ENCODE measurements at places on chromosomes 1 and 21. TPM values are rescaled to one million over a fixed set of nuclear protein-coding genes. Genes with fewer than 3 reads are reported as not detected.

DNA sequence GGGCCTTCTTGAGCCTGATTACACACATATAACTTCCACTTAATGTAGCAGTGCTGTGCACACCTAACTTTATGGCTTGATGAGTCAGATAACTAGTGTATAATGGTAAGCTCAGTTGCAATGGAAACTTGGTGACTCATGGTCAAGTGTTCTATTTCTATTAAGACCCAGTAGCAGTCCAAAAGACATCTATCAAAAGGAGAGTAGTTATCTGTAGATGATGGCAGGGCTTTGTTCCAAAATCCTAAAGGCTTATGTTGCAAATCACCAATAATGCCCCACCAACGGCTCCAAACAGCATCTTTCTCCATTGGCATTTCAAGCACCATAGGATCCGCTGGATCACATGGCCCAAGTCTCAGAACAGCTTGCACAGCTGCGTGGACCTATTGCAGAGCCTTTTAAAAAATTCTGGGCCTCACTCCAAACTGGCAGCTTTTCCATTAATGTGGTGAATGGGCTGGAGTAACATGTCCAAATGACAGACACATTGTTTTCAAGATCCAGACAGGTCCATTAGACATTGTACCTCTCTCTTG, 566.8 kb upstream of the USP24 start:
- DNase-seq = no peak
- H3K4me3 ChIP-seq = no peak overlapping the region
- no peaks in the 10 kb centered on the region for H3K4me1 ChIP-seq
- no peaks in the 10 kb centered on the region for H3K36me3 ChIP-seq

GRCh38 chr1:107514841-107515240, 374.0 kb downstream of the NTNG1 start:
- H3K27me3 ChIP-seq = no peaks in the 10 kb centered on the region
- H3K36me3 ChIP-seq = no peaks in the 10 kb centered on the region
- no peak for DNase-seq
- no peaks in the 10 kb centered on the region for H3K4me1 ChIP-seq
- H3K4me3 ChIP-seq = no peak overlapping the region

GRCh38 chr1:172952516-172952915, 98.2 kb downstream of the TNFSF18 start:
- H3K36me3 ChIP-seq = no peaks in the 10 kb centered on the region
- no peak overlapping the region for H3K27ac ChIP-seq
- H3K4me1 ChIP-seq = peaks cover 27% of the 10 kb centered on the region
- DNase-seq = no peak
- no peak overlapping the region for H3K4me3 ChIP-seq
- no peaks in the 10 kb centered on the region for H3K27me3 ChIP-seq

GRCh38 chr1:53754484-53755312, 15.7 kb upstream of the GLIS1 start:
- H3K27ac ChIP-seq = no peak overlapping the region
- no peaks in the 10 kb centered on the region for H3K27me3 ChIP-seq
- H3K36me3 ChIP-seq = no peaks in the 10 kb centered on the region

DNA sequence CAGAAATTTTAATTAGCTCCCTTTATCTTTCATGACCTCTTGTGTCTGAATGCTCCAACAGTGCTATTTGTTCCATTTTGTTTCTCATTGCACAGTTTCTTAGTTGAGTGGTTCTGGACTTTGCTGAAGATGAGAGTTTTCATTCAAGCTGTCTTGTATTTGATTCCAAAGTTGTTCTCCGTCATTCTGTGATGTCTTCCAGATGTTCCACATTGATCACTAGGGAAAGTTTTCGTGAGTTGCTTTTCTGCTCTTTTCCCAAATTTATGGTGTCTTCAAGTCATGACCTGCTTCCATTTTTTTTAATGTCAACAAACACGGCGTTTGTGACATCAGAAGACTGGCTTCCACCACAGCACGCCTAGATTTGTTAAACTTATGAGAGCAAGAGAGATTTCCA, 575.5 kb downstream of the MRPL39 start:
- no peaks in the 10 kb centered on the region for H3K4me1 ChIP-seq
- no peak overlapping the region for H3K27ac ChIP-seq
- H3K36me3 ChIP-seq = no peaks in the 10 kb centered on the region

DNA sequence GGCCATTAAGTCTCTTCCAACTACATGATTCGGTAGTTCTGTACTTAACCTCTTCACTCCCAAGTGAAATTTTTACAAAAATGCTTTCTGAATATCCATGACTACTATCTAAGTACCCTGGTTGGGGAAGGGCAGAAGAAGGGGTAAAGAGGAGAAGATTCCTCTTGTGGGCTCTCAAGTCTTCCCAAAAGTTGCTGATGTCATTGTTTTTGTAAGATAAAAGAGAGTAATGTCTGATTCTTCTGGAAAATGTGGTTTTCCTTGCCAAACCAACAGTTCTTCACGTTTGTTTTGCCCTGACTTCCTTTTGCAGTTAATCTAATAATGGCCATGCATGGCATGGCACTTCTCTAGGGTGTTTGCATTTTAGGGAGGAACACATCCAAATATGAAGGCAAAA, 34.7 kb upstream of the AK4 start:
- H3K4me1 ChIP-seq = no peaks in the 10 kb centered on the region
- H3K27ac ChIP-seq = no peak overlapping the region
- H3K4me3 ChIP-seq = no peak overlapping the region
- H3K36me3 ChIP-seq = no peaks in the 10 kb centered on the region
- no peak for DNase-seq

- peak overlapping the region; percentile 84 for H3K4me3 ChIP-seq
- peak overlapping the region; percentile 96 for H3K27ac ChIP-seq
- no peaks in the 10 kb centered on the region for H3K27me3 ChIP-seq
Measured at GRCh38 chr1:151327903-151328674, 873 bp upstream of the PI4KB start.

- peaks cover 6% of the 10 kb centered on the region for H3K36me3 ChIP-seq
- H3K4me3 ChIP-seq = no peak overlapping the region
Measured at GRCh38 chr1:2645776-2646175, 13.0 kb upstream of the MMEL1 start.

DNA sequence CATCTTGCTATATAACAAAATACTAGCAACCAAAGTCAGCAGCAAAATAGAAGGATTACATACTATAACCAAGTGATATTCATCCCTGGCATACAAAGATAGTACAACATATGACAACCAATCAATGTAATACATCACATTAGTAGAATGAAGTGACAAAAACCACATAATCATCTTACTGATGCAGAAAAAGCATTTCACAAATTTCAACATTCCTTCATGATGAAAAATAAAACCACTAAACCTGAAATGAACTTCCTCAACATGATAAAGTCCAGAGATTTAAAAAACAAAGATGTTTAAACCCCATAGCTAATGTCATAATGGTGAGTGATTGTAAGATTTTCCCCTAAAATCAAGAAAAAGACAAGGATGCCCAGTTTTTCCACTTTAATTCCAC, 18.6 kb downstream of the RO60 start:
- no peak for DNase-seq
- H3K36me3 ChIP-seq = peaks cover 44% of the 10 kb centered on the region
- no peak overlapping the region for H3K27ac ChIP-seq
- H3K4me3 ChIP-seq = no peak overlapping the region
- peaks cover 5% of the 10 kb centered on the region for H3K4me1 ChIP-seq
- H3K27me3 ChIP-seq = no peaks in the 10 kb centered on the region

GRCh38 chr21:45629046-45629981, 14.2 kb upstream of the PCBP3 start:
- H3K27ac ChIP-seq = no peak overlapping the region
- no peak overlapping the region for H3K4me3 ChIP-seq
- peaks cover 11% of the 10 kb centered on the region for H3K4me1 ChIP-seq
- DNase-seq = no peak
- H3K27me3 ChIP-seq = no peaks in the 10 kb centered on the region

- DNase-seq = no peak
- no peak overlapping the region for H3K27ac ChIP-seq
- H3K4me1 ChIP-seq = peaks cover 46% of the 10 kb centered on the region
- H3K27me3 ChIP-seq = no peaks in the 10 kb centered on the region
- no peak overlapping the region for H3K4me3 ChIP-seq
- peaks cover 8% of the 10 kb centered on the region for H3K36me3 ChIP-seq
Measured at GRCh38 chr1:235022341-235022980, 106.2 kb downstream of the TOMM20 start.

GRCh38 chr21:46397993-46398392, 60.7 kb upstream of the DIP2A start:
- no peaks in the 10 kb centered on the region for H3K4me1 ChIP-seq
- H3K27me3 ChIP-seq = no peaks in the 10 kb centered on the region
- no peak overlapping the region for H3K4me3 ChIP-seq
- H3K36me3 ChIP-seq = peaks cover 25% of the 10 kb centered on the region

S100A7A gene
- not detected for total RNA-seq

TAL1 gene
- total RNA-seq = not detected

Measured in activated CD8-positive, alpha-beta T cell treated with anti-CD3 and anti-CD28 coated beads for 36 hours (primary cell).